ENCODE measurements at places on chromosomes 1 and 21.
A peak's percentile ranks its signal among the peaks of the same experiment; 100 is the strongest.

- no peak for DNase-seq
Measured at GRCh38 chr1:198519639-198520501, 20.6 kb downstream of the ATP6V1G3 start.

DNA sequence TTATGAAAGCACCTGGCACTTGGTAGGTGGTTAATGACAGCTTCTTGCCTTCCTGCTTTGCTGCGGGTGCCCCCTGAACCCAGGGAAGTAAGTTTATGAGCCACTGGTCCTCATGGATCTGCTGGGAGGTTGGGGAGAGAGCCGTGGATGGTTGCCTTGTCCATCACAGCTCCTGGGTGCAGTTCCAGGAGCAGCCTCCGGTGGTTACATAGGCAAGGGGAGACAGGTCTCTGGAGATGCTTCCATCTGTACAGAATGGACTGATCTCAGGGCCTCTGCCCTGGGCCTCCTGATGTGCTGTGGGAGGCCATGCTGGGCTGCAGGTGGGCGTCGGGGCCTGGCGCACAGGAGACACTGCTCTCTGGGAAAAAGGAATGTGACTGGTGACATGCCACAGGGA is 31.6 kb upstream of the ARHGEF10L start:
- no peak for DNase-seq

DNA sequence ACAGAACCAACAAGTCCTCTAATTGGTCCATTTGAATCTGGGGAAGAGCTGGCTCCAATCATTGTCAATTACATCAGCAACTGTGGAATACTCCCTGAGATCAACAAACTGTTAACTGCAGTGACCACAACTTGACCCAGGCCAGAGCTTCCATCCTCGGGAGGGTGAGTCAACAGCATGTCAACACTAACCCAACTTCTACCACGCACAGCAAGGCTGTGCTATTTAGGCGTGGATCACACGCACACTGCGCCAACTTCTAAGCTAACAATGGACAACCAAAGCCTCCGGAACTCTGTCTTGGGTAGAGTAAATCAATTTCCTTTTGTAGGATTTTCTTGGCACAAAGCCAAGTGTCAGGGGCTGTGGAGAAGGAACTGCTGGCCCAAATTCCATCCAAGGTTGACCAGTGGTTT is 30.4 kb downstream of the APP start:
- no peak for DNase-seq

- no peak for DNase-seq
Measured at GRCh38 chr1:24553931-24554330, 2.0 kb upstream of the NCMAP start.

GRCh38 chr1:117173006-117173405 is 37.7 kb downstream of the VTCN1 start:
- no peak for DNase-seq

GRCh38 chr21:43361493-43362296 is 65.2 kb downstream of the SIK1 start:
- DNase-seq, result peak; percentile 29

GRCh38 chr1:209427811-209428210 is 155.7 kb upstream of the CAMK1G start:
- no peak for DNase-seq

GRCh38 chr21:39533545-39534380 is 79.0 kb upstream of the B3GALT5 start:
- no peak for DNase-seq

DNA sequence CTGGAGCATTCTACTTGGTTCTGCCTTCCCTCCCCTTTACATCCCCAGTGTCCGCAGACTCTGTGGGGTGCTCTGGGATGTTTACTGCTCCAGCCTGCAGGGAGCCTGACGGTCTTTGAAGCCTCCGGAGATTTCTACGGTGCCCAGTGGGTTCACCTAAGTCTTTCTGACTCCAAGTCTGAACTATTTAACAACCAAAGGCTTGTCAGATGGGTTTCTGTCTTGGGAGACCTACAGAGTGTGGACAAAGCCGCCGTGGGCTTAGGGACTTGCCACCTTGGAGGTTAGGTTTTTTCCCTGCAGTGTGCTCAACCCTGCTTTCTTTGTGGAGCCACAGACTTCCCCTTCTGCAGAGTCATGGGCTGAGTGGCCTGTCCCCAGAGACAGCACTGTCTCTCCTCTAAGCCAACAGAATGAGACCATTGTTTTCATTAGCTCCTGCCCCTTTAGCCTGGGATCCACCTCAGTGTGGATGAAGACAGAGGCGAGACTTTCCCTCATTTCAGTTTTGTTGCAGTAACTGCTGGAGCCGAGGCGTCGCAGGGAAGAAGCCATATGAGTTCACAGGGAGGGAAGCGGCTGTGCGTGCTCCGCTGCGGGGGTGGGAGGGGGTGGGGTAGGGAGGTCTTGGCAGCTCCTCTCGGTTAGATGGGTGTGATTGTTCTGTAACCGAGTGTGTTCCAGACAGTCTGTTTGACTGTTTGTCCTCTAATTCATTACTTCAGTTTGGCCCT is 120.7 kb downstream of the CNIH3 start:
- DNase-seq, result no peak

GRCh38 chr1:147046189-147046862 is 108.2 kb downstream of the NBPF12 start:
- DNase-seq, result no peak

All from activated gamma-delta T cell (primary cell).